LoVo (cell line): ENCODE measurements at places on chromosomes 4 and X.
A peak's percentile ranks its signal among the peaks of the same experiment; 100 is the strongest.

DNA sequence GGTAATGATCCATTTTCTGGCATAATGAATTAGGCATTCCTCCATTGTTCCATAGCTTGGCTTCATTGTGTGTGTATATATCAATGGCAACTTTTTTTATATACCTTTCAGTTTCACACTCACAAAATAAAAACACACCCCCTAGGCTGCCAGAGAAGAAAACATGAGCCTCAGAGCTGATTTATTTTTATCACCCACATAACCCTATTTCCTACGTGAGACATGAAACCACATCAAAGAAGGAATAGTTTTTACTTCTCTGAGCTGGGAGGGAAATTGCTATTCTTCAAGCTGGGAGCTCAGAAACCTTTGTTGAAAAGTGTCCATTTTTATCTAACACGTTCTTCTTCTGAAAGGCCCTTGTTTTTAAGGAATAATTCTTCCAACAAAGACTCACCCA, 126.7 kb upstream of the RAI2 start:
- no peak for DNase-seq

GRCh38 chr4:2944586-2945526, 18.4 kb downstream of the NOP14 start:
- DNase-seq = no peak

DNA sequence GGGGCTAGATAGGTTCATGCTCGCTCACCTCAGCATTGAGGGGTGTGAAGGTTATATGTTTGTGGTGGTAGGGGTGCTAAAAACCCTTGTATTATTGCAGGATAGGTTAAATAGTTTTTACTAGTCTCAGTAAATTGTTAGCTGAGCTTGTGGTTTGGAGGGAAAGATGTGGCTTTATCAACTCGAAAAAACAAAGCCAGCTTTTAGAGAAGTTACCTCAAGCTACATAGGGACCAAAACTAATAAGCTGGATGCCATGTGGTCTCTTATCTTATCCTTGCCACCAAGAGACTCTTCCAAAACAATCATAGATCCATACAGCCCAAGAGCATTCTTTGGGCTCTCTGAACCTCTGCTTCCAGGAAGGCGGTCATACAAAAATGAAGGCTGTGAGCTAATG, 29.2 kb downstream of the MSN start:
- no peak for DNase-seq

DNA sequence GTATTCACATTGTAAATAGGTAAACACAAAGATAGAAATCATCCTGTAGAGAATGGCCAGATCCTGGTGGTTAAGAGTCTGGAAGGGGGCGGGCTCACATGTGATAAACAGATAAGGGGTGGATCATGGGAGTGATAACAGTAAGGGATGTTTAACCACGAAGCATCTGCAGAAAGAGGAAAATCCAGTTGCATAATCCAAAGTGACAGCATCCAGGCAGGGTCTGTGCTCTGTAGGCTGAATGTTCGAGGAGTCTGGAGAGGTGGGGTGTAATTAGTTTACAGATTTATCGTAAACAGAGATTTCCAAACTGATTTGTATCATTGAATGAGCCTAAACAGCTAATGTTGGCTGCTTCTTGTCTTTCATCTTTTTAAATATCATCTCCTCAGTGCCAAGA, 1009.8 kb upstream of the SLIT2 start:
- no peak for DNase-seq

- no peak for DNase-seq
Measured at GRCh38 chr4:42344309-42344708, 53.0 kb upstream of the SHISA3 start.

- DNase-seq = no peak
Measured at GRCh38 chrX:136493011-136493410, 4.4 kb upstream of the HTATSF1 start.

- no peak for DNase-seq
Measured at GRCh38 chr4:54001668-54002365, 62.6 kb downstream of the CHIC2 start.

- DNase-seq = no peak
Measured at GRCh38 chrX:1212532-1212931, at the start of gene CRLF2. Gene CRLF2, minus strand, starts transcription at chrX:1212649. Its CDS starts 15 bp downstream, at chrX:1212634.

- DNase-seq = peak; percentile 46
Measured at GRCh38 chrX:17689971-17690409, 47.3 kb upstream of the SCML1 start.

GRCh38 chr4:98570151-98570797, 88.1 kb downstream of the TSPAN5 start:
- no peak for DNase-seq

DNA sequence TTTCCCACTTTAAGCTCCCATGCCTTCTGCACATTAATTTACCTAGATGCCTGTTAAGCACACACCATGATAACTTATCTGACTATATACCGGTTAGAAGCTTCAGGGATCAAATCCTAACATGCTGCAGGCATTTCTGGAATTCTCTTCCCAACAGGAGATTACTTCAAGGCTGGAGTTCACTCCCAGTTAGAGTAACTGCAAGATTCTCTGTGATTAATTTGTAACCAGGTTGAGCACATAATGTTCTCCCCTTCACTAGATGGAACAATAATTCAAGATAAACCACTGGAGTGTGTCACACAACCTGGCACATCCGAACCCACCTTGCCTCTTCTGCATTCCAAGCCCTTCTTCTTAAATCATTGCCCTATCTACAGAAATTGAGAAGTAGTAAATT, 11.8 kb upstream of the UGT2A3 start:
- no peak for DNase-seq

GRCh38 chr4:184284742-184285141, 67.1 kb upstream of the ENPP6 start:
- DNase-seq = no peak

DNA sequence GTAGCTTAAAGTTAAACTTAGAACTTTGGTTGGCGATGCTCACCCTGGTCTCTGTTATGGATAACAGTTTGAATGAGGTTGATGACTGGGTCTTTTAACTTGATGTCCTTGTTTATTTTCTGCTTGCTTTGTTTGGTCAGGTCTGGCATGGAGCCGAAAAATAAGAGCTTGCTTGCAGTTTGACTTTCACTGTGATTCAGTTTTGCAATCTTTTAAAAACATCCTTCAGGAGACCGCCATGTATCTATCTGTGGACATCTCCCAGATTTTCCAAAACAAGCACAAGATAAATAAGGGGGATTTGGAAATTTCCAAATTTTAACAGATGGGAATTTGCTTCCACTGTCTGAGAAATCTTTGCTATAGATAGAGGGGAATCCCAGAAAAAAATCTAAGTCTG, 246.7 kb downstream of the PALLD start:
- no peak for DNase-seq

- DNase-seq = no peak
Measured at GRCh38 chr4:7330811-7331681, 103.7 kb downstream of the PSAPL1 start.

- peak; percentile 31 for DNase-seq
Measured at GRCh38 chrX:13078739-13079444, 34.5 kb upstream of the FAM9C start.

- DNase-seq = no peak
Measured at GRCh38 chr4:151901631-151902030, 140.8 kb upstream of the GATB start.

DNA sequence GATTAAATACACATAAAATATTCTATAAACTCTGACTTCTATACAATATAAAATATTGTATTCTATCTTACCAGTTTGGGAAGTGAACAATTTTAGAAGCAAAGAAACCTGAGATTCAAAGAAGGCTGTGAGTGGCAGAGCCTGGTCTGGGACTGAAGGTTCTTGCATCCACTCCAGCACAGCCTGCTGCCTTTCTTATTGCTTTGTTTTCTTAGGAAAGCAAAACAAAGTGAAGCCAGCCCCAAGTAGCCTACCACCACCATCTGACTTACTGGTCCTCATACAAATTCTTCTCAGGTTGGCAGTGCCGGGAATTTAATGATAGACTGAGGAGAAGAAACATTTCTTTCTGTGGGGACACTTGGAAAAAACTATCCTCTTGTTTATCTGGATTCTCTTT, 129.7 kb upstream of the SMAD1 start:
- DNase-seq = no peak

GRCh38 chrX:2898846-2899512, 30.2 kb downstream of the ARSD start:
- peak; percentile 41 for DNase-seq

- DNase-seq = no peak
Measured at GRCh38 chrX:11535156-11535919, 130.4 kb downstream of the ARHGAP6 start.

- no peak for DNase-seq
Measured at GRCh38 chr4:76744241-76744921, 153.6 kb downstream of the SOWAHB start.

DNA sequence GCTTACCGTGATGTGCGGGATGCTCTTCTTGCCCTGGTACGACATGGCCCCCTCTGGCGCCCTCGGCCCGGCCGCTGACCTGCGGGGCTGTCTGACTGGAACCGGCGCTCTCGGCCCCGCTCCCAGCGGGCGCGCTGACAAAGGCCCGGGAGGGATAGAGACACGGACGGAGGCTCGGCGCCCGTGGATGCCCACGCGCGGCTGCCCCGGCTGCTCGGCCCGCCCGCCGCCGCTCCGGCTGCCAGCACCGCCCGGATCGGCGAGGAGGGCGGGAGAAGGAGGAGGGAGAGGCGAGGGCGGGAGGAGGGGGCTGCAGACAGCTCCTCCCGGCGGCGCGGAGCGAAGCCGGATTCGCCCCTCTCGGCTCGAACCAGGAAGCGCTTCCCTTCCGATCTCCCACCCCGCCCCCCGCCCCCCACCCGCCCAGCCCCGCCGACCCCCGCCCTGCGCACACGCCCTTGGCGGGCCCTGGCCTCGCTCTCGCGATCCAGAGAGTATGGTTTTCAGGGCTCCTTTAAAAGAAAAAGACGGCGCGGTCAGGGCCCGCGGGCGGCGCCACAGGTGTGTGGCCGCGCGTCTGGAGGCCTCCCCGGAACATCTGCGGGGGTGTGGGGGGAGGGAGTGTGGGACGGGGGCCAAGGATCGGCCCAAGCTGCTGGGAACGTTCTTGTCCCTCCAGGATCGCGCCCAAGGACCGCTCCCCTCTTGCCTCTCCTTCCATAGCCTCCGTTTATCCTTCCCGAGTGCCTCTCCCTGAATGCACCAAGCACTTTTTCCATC, 4.5 kb downstream of the CRMP1 start:
- no peak for DNase-seq

GRCh38 chr4:112144546-112145325, 518 bp upstream of the FAM241A start:
- no peak for DNase-seq

GRCh38 chrX:116499780-116500179, 37.0 kb upstream of the CT83 start:
- DNase-seq = peak; percentile 1

DNA sequence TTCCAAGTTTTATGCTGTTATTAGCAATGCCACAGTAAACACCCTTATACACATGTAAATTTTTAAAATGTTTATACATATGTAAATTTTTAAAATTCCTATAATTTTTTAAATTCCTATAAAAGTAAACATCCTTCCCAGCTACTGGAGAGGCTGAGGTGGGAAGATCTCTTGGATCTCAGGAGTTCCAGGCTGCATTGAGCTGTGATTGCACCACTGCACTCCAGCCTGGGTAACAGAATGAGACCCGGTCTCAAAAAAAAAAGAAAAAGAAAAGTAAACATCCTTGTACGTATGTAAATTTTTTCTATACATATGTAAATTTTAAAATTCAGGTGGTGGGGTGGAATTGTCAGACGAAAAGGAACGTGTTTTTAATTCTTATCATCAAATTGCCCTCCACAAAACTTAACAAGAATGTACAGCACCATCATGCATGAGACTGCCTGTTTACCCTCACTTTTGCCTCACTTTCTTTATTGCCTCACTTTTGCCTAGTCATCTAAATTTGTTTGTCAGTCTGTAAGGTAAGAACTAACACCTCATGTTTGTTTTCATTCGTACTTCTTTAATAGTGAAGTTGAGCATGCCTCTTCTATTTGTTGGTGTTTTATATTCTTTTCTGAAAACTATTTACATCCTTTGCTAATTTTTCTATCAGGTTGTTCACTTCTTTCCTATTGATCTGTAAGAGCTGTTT, 8.0 kb downstream of the SLC7A3 start:
- no peak for DNase-seq

DNA sequence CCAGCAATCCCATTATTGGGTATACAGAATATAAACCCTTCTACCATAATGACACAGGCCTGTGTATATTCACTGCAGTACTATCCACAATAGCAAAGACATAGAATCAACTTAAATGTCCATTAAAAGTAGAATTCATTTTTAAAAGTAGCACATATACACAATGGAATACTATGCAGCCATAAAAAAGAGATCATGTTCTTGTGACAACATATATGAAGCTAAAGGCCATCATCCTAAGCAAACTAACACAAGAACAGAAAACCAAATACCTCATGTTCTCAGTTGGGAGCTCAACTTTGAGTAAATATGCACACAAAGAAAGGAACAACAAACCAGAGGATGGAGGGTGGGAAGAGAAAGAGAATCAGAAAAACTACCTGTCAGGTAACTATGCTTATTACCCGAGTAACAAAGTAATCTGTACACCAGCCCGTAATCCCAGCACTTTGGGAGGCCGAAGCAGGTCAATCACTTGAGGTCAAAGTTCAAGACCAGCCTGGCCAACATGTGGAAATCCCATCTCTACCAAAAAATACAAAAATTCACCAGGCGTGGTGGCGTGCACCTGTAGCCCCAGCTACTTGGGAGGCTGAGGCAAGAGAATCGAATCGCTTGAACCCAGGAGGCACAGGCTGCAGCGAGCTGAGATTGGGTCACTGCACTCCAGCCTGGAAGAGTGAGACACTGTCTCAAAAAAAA, 22.8 kb downstream of the DHX15 start:
- no peak for DNase-seq

GRCh38 chrX:132119283-132119682, 8.5 kb downstream of the FRMD7 start:
- DNase-seq = no peak

DNA sequence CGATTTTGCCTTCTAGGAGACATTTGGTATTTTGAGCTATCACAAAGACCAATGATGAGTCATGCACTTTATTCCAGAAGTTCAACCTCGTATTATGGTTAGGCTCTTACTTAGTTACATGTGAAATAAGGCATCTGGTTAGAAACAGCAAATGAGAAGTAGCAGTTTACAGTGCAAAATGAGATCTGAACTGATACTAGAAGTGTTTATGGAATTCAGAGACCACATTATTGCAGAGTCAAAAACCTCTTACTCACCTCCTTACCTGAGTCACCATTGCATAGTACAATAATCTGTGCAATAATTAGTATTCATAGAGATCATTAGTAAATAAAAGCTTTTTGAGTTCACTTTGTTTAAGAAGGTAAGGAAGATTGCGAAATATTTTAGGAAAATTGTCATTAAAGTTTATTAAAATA, 38.7 kb downstream of the SEC24B start:
- DNase-seq = peak; percentile 2

GRCh38 chr4:87423317-87424098, 1.1 kb downstream of the NUDT9 start:
- no peak for DNase-seq
